Nephron progenitor cell (in vitro differentiated cells): ENCODE measurements at places on chromosomes 2 and 18.

DNA sequence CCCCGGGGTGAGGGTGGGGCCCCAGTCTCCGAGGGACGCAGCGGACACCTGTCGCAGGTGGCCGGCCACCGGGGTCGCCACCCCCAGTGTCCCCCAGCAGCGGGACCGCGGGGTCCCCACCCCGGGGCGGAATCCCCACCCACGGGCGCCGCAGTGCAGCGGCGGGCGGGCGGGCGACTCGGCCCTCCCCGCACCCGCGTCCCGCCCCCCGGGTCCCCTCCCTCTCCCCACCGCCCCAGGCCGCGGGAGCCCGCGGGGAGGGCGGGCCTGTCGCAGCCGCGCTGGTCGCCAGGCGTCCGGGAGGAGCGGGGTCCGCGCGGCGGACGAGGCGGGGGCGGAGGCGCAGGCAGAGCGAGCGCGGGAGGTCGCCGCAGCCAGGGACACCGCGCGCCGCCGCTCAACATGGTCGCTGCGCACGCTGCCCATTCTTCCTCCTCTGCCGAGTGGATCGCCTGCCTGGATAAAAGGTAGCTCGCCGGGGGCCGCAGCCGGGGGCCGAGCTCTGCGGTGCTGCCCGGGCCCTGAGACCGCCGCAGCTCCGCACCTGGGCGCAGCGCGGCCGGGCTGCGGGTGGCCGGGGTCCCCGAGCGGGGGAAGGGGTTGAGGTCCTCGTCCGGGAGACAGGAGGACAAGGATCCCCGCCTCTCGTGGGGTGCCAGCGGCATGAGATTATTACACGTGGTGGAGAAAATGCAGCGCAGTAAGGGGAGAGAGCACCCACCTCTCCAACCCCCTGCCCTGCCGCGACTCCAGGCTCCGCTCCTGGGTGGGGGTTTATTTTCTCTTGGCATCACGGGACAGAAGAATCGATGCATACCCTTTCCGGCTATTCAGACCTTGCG, at the start of gene RAPGEF4:
Gene RAPGEF4, plus strand, starts transcription at position 264 of the 842 bp plus-strand sequence. Its CDS starts 139 bp downstream, at position 403.
- peak; percentile 76 for DNase-seq

- no peak for DNase-seq
These were observed 276.1 kb downstream of the RDH14 start for GRCh38 chr2:18284331-18284730.

DNA sequence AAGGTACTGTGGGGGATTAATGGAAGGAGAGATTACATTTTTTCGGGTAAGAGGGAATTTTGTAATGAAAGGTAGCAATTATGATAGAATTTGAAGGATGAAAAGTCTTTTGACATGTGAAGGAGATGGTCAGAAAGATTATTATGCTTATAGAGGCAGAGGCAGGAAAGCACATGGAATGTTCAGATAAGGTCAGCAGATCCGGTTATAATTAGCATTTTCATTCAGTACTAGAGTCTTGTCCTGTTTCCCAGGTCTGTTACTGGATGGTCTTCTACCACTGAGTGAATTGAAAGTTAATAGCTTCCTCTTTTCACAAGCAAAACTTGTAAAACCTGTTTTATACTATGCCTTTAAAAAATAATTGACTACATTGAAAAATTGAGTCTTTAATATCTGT, 116.9 kb downstream of the PHLPP1 start:
- no peak for DNase-seq

DNA sequence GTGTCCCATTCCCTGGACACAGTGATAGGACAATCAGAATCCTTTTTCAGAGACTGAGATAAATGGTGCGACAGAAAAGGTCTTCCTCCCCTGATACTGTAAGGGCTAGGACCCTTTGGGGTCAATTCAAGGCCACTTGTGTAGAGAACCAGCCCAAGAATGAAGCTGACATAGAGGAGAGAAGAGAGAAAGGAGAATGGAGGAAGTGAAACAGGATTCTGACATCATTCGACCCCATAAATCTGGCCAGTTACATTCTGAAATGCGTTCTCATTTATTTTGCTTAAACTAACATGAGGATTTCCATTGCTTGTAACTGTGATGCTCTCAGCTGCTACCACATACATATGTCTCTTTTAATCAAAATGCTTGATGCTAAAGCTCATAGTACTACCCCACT, 148.1 kb downstream of the TMEM163 start:
- DNase-seq: no peak

GRCh38 chr2:70901227-70902066, 34.3 kb upstream of the ATP6V1B1 start:
- peak; percentile 53 for DNase-seq

- no peak for DNase-seq
These were observed 30.0 kb upstream of the SLC3A1 start for GRCh38 chr2:44245083-44245861.

DNA sequence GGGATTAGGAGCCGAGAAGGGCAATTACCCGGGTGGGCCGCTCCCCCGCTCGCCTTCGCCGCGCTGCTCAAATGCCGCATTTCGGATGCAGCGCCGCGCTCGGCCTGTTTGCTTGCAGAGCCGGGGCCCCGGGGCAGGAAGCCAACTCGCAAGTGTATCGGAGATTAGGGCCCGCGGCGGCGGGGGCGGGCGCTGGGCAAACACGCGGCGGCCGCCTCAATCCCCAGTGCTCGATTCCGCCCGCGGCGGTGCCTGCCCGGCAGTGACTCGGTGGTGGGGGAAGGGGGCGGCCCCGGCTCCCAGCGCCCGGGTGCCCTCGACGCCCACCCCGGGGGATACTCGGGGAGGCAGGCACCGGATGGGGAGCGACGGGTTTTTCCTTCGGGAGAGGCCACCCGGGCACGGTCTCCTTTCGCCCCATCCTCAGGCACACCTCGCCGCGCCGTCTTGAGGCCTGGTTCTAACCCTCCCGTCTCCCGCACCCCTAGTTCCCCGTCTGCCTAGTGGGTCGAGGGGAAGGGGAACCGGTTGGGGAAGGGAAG, 26.6 kb upstream of the NOTO start:
- peak; percentile 79 for DNase-seq

GRCh38 chr2:146762786-146763185, 1082.0 kb upstream of the ACVR2A start:
- DNase-seq: no peak

- no peak for DNase-seq
These were observed 56.6 kb upstream of the PPM1B start for GRCh38 chr2:44112096-44112495.

GRCh38 chr2:7467782-7468447, 550.7 kb downstream of the RNF144A start:
- no peak for DNase-seq

DNA sequence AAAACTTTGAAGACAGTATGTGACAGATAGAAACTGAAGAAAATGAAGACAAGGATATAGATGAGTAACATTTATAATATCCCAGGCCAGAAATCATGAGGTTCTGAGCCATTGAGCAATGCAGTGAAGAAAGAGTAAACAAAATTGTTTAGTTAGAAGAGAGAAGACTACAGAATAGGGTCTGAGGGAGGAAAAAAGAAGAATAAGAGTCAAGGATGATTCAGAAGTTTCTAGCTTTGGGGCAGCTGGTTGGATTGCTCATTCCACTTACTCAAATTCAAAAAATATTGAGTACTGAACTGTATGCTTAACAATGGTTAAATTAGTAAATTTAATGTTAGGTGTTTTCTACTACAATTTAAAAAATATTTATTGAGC, 155.0 kb upstream of the OTX1 start:
- no peak for DNase-seq

GRCh38 chr2:71544919-71545571, 91.7 kb downstream of the DYSF start:
- DNase-seq: no peak

GRCh38 chr2:9169349-9170107, 37.1 kb upstream of the ASAP2 start:
- no peak for DNase-seq

GRCh38 chr2:156443089-156443488, 6.9 kb downstream of the GPD2 start:
- no peak for DNase-seq

DNA sequence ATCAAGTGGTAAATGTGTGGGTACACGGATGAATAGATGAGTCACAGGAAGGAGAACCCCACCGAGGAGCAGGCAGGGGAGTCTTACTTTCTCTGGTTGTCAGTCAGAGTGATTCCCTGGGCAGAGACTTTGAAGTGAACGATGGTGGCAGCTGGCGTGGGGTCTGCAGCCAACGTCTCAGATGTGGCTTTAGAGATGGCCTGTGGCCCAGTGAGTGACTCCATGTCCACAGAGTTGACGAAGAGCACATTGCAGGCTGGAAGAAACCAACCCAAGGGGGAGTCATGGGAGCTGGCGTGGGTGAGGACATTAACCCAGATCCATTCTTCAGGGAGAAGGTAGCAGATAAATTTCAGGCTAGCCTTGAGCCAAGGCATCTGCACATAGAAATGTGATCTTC, 193.1 kb downstream of the TNS1 start:
- DNase-seq: no peak

DNA sequence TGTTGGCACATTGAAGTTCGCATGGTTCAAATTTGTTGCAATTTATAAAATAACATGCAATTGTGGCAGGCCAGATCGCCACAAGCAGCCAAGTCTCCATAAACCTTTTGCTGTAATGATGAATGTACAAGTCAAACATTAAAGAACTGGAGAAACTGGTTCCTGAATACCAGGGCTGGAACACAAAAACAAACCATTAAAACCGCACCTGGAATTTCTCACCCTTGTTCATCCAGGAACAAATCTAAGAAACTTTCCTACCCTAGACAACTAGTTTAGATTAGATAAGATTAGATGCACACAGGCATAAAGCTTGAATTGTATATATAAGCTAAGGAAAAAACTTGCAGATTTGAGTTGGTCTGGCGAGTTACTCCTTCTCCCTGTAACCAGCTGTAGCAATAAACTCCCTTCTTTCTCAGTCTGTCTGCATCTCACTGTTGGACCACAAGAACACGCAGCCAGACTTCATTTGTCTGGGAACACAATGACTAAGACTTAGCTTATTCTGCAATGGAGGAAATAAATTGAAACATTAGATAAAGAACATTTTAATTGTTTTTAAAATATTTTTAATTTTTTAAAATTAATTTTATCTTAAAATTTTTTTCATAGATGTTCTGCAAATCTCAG, 1835.5 kb upstream of the LRRTM1 start:
- no peak for DNase-seq

DNA sequence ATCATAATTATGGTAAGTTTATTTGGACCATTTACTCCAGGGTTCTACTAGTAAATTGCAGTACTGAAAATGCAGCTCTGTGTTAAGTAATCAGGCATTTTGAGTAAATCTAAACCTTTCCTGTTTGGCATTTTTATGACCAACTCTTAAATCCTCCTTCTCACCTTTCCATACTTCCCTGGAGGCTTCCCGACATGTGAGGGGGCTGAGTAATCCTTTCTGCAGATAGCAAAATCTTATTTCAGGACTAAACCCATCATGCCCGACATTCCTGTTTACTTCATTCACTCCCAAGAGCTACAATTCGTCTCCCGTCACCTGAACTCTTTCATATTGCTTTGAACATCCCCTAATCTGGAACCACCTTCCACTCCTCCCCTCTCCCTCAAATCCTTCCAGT, 296.6 kb downstream of the IKZF2 start:
- no peak for DNase-seq

GRCh38 chr2:230023313-230023712, 45.4 kb downstream of the SLC16A14 start:
- DNase-seq: no peak

- no peak for DNase-seq
These were observed 157.4 kb downstream of the FHOD3 start for GRCh38 chr18:36454848-36455458.

- no peak for DNase-seq
These were observed 526.9 kb upstream of the ID2 start for GRCh38 chr2:8154936-8155335.

GRCh38 chr2:103739186-103739585, 977.4 kb downstream of the TMEM182 start:
- DNase-seq: no peak

DNA sequence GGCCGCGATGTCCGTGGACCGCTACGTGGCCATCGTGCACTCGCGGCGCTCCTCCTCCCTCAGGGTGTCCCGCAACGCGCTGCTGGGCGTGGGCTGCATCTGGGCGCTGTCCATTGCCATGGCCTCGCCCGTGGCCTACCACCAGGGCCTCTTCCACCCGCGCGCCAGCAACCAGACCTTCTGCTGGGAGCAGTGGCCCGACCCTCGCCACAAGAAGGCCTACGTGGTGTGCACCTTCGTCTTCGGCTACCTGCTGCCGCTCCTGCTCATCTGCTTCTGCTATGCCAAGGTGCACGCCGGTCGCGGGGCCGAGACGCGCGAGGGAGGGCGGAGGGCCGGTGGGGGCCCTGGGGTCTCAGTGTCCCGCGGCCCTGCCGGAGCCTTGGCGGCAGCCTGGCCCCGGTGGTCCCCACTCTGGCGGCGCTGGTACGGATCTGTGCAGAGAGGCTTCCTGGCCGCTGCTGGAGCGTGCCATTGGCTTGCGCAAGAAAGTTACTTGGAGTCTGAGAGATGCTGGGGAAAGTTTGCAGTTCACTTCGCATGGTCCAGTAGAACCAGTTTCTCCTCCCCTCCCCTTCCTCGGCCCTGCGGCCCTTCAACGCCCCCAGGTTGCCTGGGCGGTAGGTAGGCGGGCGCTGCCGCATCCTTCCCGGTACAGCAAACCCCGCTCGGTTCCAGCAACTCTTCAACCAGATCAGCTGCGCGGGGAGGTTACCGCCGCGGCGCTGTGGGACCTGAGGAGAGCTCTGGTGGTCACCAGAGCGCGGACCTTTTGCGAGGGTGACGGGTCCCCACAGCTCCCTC, 1.5 kb downstream of the GALR1 start:
- peak; percentile 47 for DNase-seq

GRCh38 chr18:65146482-65147021, 604.3 kb upstream of the CDH7 start:
- no peak for DNase-seq

DNA sequence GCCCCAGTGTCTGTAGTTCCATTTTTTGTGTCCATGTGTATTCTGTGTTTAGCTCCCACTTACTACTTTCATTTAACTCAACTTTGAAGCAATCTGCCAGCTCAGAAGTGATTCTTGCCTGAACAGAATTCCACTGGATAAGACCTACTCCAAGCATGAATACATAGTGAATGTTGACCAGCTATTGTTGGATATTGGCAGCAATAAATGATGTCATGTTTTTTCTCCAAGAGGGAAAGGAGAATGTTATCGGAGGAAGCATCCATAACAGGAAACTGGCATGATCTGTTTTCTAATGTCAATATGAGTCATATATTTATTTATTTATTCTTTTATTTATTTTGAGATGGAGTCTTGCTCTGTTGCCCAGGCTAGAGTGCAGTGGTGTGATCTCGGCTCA, 36.8 kb upstream of the TRAPPC8 start:
- no peak for DNase-seq
